ENCODE measurements at places on chromosomes 6 and 20. TPM values are rescaled to one million over a fixed set of nuclear protein-coding genes. Genes with fewer than 3 reads are reported as not detected.

- no peak overlapping the region for H3K27ac ChIP-seq
- H3K27me3 ChIP-seq, result no peaks in the 10 kb centered on the region
- H3K36me3 ChIP-seq, result no peaks in the 10 kb centered on the region
- peaks cover 12% of the 10 kb centered on the region for H3K4me1 ChIP-seq
Observed at GRCh38 chr6:156957931-156958547, 180.9 kb downstream of the ARID1B start.

Gene TRAPPC3L
- total RNA-seq, result not detected

- H3K27ac ChIP-seq, result no peak overlapping the region
- H3K4me3 ChIP-seq, result no peak overlapping the region
- no peak for DNase-seq
- H3K27me3 ChIP-seq, result no peaks in the 10 kb centered on the region
- H3K36me3 ChIP-seq, result no peaks in the 10 kb centered on the region
- H3K4me1 ChIP-seq, result no peaks in the 10 kb centered on the region
Observed at GRCh38 chr6:154127657-154128056, 88.6 kb downstream of the OPRM1 start.

- DNase-seq, result no peak
- no peaks in the 10 kb centered on the region for H3K27me3 ChIP-seq
- H3K4me3 ChIP-seq, result no peak overlapping the region
- no peaks in the 10 kb centered on the region for H3K4me1 ChIP-seq
- no peak overlapping the region for H3K27ac ChIP-seq
Observed at GRCh38 chr6:86558318-86558717, 379.0 kb upstream of the HTR1E start.

GRCh38 chr20:1005452-1006027 lies 3.4 kb upstream of the RSPO4 start:
- H3K36me3 ChIP-seq, result no peaks in the 10 kb centered on the region
- peak; percentile 15 for DNase-seq
- H3K4me1 ChIP-seq, result no peaks in the 10 kb centered on the region
- H3K27me3 ChIP-seq, result peaks cover 40% of the 10 kb centered on the region
- no peak overlapping the region for H3K27ac ChIP-seq

DNA sequence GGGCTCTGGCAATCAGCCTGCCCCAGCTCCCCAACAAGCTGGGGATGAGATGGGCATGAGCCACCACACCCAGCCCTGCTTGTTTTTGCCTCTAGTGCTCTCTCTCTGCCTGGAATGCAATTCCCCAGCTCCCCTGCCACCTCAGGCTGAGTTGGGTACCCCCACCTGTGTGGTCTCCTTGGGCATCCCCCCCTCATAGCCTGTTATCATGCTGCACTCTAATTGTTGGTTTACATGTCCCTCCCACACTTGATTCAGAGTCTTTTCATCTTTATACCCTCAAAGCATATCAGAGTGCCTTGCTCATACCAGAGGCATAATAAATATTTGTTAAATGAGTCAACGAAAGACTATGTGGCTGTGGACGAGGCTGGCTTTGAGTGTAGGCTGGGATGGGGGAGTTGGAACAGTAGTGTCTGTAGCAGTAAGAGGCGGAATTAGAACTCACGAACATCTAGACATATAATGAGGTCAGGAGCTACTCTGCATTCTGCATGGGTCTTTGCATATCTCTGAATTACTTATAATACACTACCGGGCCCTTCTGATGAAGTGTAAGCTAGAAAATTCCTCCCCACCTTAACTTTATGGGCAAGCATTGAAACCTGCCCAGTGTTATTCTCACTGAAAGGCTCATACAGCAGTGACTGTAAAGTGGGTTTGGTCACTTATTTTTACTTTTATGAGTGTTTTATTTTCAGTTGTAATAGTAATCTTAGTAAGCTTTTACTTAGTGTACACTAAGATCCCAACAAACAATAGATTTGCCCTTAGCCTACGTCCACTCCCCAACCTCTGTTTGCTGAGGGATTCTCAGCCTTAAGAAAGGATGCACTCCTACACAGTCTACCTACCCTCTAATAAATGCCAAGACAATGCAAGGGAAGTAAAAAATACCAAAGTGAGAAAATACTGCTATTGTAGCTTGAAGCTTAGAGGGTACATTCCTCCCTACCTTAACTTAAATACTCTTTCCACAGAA lies 58.7 kb downstream of the EDN1 start:
- peak; percentile 80 for DNase-seq
- peaks cover 21% of the 10 kb centered on the region for H3K4me1 ChIP-seq
- no peaks in the 10 kb centered on the region for H3K36me3 ChIP-seq

DNA sequence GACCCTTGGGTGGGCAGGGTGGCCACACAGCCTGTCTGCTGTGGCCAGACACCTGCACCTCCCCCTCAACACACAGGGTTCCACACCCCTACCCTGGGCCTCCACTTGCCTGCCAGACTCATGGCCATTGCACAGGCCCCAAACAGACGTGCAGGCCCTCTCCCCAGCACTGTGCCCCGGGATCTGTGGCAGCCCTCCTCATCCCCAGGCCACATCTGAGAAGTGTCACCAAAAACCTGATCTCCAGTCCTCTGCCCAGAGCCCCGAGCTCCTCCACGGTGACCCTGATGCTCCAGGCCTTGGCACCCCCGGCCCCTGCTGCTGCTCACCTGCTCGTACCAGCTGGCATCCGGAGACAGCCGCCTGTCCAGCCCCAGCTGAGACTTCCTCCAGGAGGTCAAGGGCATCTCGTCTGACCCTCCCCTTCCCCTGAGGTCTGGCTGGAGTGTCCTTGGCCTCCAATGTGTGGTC lies 160.1 kb downstream of the DLL1 start:
- H3K27ac ChIP-seq, result no peak overlapping the region
- peaks cover 92% of the 10 kb centered on the region for H3K27me3 ChIP-seq
- H3K4me3 ChIP-seq, result no peak overlapping the region
- no peaks in the 10 kb centered on the region for H3K4me1 ChIP-seq

DNA sequence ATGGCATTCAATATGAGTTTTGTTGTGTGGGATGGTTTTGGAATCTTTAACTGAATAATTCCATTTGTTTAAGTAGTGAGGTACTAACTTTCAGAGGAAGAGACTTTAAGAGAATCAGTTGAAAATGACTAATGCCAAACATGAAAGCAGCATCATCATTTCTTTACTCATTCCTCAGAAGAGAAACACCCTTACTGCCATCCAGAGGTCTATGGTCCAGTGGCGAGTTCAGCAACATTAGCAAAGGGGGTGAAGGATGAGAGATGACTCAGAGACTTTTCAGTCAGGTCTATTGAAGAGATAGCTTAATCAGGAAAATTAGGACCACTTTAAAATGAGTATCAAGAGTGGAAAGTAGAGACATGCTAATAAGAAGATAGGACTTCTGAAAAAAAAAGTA lies 118.8 kb downstream of the COL19A1 start:
- no peaks in the 10 kb centered on the region for H3K36me3 ChIP-seq
- no peaks in the 10 kb centered on the region for H3K27me3 ChIP-seq
- no peak overlapping the region for H3K4me3 ChIP-seq
- DNase-seq, result no peak

DNA sequence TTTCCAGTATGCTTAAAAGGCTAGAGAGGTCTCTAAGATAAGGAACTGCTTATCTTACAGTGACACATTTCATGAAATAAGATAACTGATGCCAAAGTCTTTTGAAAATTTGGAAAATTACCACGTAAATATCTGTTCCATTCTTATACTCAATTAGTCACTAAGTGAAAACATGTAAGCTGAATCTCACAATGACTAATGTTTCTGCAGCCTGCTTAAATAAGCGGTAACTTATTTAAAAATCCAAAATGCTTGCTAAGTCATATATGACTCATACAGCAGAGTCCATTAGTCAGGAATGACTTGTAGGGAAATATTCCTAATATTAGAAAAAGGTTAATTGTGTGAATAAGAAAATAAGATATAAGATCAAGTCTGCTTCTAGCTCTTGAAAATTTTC lies 27.8 kb upstream of the LGSN start:
- peaks cover 18% of the 10 kb centered on the region for H3K4me1 ChIP-seq
- H3K4me3 ChIP-seq, result no peak overlapping the region
- H3K27me3 ChIP-seq, result no peaks in the 10 kb centered on the region
- peak overlapping the region; percentile 67 for H3K27ac ChIP-seq
- no peak for DNase-seq

- peak; percentile 61 for DNase-seq
- H3K27me3 ChIP-seq, result no peaks in the 10 kb centered on the region
Observed at GRCh38 chr20:47971058-47971791, 185.9 kb upstream of the SULF2 start.
